Mesangial cell (primary cell): ENCODE measurements at places on chromosomes 2 and 18. TPM values are rescaled to one million over a fixed set of nuclear protein-coding genes. Genes with fewer than 3 reads are reported as not detected.

The LAMA1 gene
- 14.3 and 17.5 TPM in 2 replicates for total RNA-seq

The GCG gene
- not detected in 2 replicates for total RNA-seq

The TUBB8B gene
- 0.63 TPM in 1 of 2 replicates, not detected in the other for total RNA-seq

The BCL2 gene
- total RNA-seq = 2.3 and 16.0 TPM in 2 replicates

The DBI gene
- total RNA-seq = 100 and 169 TPM in 2 replicates

The INHA gene
- total RNA-seq = 1.0 TPM in 1 of 2 replicates, not detected in the other

The SKOR2 gene
- total RNA-seq = not detected in 2 replicates

The PXDN gene
- 342 and 470 TPM in 2 replicates for total RNA-seq

The RBMS1 gene
- total RNA-seq = 43.7 and 60.6 TPM in 2 replicates

The ASB18 gene
- not detected in 2 replicates for total RNA-seq

The WDR12 gene
- total RNA-seq = 6.6 and 26.9 TPM in 2 replicates

The APOB gene
- under 0.01 TPM in 1 of 2 replicates, not detected in the other for total RNA-seq

The CFAP221 gene
- 0.81 and 1.8 TPM in 2 replicates for total RNA-seq

The MZT2A gene
- 233 and 269 TPM in 2 replicates for total RNA-seq

The FBXO36 gene
- 3.4 and 5.1 TPM in 2 replicates for total RNA-seq

The RSAD2 gene
- 0.25 TPM in 1 of 2 replicates, not detected in the other for total RNA-seq

The C2orf78 gene
- not detected in 2 replicates for total RNA-seq

The CYP27C1 gene
- total RNA-seq = 2.0 TPM in 2 replicates

The NEU2 gene
- not detected in 2 replicates for total RNA-seq

The C2orf74 gene
- 2.1 and 3.7 TPM in 2 replicates for total RNA-seq

The COLEC11 gene
- total RNA-seq = 0.76 and 1.5 TPM in 2 replicates

The GPR155 gene
- total RNA-seq = 1.8 and 2.8 TPM in 2 replicates

The MROH2A gene
- not detected in 2 replicates for total RNA-seq

The CHRND gene
- not detected in 2 replicates for total RNA-seq

The SLC4A5 gene
- under 0.01 and 0.51 TPM in 2 replicates for total RNA-seq

The FBXO48 gene
- total RNA-seq = 0.13 and 0.33 TPM in 2 replicates

The ERFE gene
- 34.5 and 35.4 TPM in 2 replicates for total RNA-seq

The SDC1 gene
- 65.5 and 86.7 TPM in 2 replicates for total RNA-seq

The FAM237A gene
- total RNA-seq = not detected in 2 replicates

The MAP3K2 gene
- 28.4 and 40.7 TPM in 2 replicates for total RNA-seq

The TWIST2 gene
- total RNA-seq = 6.3 and 12.7 TPM in 2 replicates

The KLF11 gene
- 6.7 and 18.5 TPM in 2 replicates for total RNA-seq

The CPS1 gene
- total RNA-seq = 1.3 and 4.8 TPM in 2 replicates

The MRPS9 gene
- total RNA-seq = 16.7 and 21.3 TPM in 2 replicates

The NPHP1 gene
- 2.6 and 4.1 TPM in 2 replicates for total RNA-seq

The HES6 gene
- 15.8 and 17.4 TPM in 2 replicates for total RNA-seq

The STPG4 gene
- total RNA-seq = 0.98 TPM in 1 of 2 replicates, not detected in the other

The DES gene
- total RNA-seq = 0.98 and 30.6 TPM in 2 replicates

The TOGARAM2 gene
- total RNA-seq = not detected in 2 replicates

The RAMP1 gene
- total RNA-seq = 6.4 and 27.3 TPM in 2 replicates

The RAB6D gene
- under 0.01 TPM in 1 of 2 replicates, not detected in the other for total RNA-seq

The MTA3 gene
- 17.4 and 29.8 TPM in 2 replicates for total RNA-seq

The SERPINE2 gene
- 29.3 and 60.6 TPM in 2 replicates for total RNA-seq

The ADCYAP1 gene
- 4.6 TPM in 1 of 2 replicates, not detected in the other for total RNA-seq
